SW 1271 (cell line): ENCODE measurements at places on chromosomes 11 and 22.

- peak; percentile 75 for DNase-seq
Measured at GRCh38 chr11:19232910-19233503, 7.7 kb downstream of the E2F8 start.

DNA sequence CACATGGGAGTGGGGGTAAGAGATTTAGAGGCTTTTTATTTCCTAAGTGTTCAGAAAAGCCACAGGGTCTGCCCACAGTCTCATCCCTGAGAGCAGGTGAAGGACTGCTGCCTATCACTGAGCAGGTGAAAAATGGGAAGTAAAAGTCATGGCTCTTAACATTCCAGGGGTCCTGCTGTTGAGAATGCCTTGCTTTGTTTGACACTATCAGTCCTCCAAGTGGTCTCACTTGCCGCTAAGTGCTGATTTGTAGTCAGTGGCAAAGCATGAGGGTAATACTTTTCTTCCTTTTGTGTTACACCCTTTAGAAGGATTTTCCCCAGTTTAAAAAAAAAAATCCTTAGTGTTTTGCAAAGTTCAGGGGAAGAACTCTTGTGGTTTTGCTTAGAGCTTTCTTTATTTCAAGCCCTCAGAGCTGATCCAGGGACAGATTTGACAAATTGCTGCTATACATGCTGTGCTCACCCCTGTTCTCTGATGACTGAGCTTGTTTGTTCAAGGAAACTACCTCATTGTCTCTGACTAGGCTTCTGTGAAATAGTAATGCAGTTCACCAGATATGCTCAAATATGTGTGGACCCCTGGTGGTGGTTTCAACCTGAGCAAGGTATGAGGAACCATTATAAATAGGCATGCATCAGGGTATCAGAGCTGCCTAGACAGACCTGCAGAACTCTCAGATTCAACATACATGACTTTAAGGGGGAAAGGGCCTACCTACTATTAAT, 141.0 kb downstream of the ARHGAP42 start:
- peak; percentile 51 for DNase-seq

GRCh38 chr11:134503100-134503499, 91.1 kb upstream of the B3GAT1 start:
- DNase-seq, result no peak

GRCh38 chr11:80362563-80363340, 921.9 kb upstream of the TENM4 start:
- DNase-seq, result no peak

GRCh38 chr11:23956586-23956985, 540.3 kb upstream of the LUZP2 start:
- DNase-seq, result no peak
